ENCODE measurements at places on chromosomes 7 and 10. TPM values are rescaled to one million over a fixed set of nuclear protein-coding genes. Genes with fewer than 3 reads are reported as not detected.
A peak's percentile ranks its signal among the peaks of the same experiment; 100 is the strongest.

- no peak overlapping the region for H3K4me3 ChIP-seq
- peaks cover 3% of the 10 kb centered on the region for H3K36me3 ChIP-seq
- H3K4me1 ChIP-seq: peaks cover 32% of the 10 kb centered on the region
- DNase-seq: no peak
- no peak overlapping the region for H3K27ac ChIP-seq
- H3K27me3 ChIP-seq: no peaks in the 10 kb centered on the region
Observed at GRCh38 chr10:132434405-132435005, 37.5 kb downstream of the PWWP2B start.

The PNLIP gene
- total RNA-seq: 0.20 TPM

The PALD1 gene
- total RNA-seq: 10.0 TPM

The ZNF488 gene
- 8.2 TPM for total RNA-seq

DNA sequence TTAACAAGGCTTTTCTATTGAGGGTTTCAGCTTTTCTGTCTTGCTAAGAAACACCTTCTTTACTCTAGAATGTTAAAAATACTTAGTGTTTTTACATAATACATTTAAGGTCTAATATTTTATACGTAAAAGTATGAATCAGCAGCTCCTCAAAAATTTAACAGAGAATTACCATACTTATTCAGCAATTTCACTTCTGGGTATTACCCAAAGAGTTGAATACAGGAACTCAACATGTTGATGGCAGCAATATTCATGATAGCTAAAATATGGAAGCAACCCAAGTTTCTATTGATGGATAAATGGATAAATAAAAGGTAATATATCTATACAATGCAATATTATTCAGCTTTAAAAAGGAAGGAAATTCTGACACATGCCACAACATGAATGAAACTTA, 9.7 kb upstream of the OR13A1 start:
- no peak overlapping the region for H3K27ac ChIP-seq
- H3K4me3 ChIP-seq: no peak overlapping the region
- H3K36me3 ChIP-seq: no peaks in the 10 kb centered on the region

DNA sequence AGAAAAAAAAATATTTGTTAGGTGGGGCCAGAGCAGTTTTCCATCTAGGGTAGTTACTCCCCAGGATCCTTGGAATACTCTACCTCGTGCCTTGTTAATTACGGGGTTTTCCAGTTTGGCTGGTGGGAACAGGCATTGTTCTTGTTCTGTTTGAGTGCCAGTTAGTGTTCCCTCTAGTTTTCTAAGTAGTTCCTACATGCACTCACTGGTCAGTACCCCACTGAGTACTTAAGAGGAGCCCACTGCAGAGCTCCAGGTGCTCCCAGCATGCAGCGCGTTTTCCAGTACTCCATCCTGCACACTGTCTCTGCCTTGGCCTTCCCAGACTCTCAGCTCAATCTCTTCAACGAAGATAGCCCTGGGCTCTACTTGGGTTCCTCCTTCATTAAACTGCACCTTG, 58.0 kb downstream of the AHCYL2 start:
- no peak for DNase-seq
- H3K4me1 ChIP-seq: no peaks in the 10 kb centered on the region
- no peak overlapping the region for H3K27ac ChIP-seq
- H3K36me3 ChIP-seq: no peaks in the 10 kb centered on the region

DNA sequence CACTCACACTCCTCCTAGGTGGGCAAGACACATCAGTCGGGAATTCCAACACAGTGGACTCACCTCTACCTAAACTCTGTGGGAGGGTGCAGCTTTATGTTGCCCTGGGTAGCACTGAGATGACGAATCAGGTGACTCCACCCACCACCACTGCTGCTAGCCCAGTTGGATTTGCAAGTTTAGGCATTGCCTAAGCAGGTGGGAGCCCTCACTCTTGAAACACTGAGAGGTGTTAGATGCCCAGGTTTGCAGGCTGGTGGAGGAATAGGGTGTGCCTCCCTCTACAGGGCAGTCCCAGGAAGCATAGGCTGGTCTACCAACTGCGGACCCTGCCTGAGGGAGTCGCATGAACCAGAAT, 708.9 kb downstream of the POM121L12 start:
- no peak for DNase-seq
- H3K27me3 ChIP-seq: no peaks in the 10 kb centered on the region
- no peaks in the 10 kb centered on the region for H3K36me3 ChIP-seq
- H3K4me1 ChIP-seq: no peaks in the 10 kb centered on the region

DNA sequence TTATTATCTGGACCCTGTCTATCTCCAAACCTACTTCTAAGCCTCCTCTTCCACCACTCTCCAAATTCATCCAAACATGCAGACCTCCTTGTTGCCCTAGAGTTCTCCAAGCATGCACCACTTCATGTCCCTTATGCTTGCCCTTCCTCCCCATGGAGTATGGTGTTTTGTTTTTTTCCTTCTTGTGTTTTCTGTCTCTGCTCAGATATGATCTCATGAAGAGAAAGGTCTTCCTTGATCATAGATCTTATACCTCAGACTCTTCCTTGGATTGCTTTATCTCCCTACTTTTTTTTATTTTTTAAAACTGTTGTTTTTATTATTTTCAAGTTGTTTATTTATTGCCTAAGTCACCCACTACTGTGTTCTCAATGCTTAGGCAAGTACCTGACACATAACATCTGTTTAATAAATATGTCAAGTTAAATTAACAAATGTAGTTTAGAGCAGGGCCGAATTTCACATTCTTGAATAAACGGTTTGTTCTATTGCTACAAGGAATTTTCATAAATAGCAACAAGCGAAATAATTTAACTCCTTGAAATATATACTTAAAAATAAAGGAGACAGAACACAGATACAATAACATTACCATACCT, 84.5 kb downstream of the HGF start:
- no peaks in the 10 kb centered on the region for H3K27me3 ChIP-seq
- no peak for DNase-seq
- H3K4me3 ChIP-seq: no peak overlapping the region

DNA sequence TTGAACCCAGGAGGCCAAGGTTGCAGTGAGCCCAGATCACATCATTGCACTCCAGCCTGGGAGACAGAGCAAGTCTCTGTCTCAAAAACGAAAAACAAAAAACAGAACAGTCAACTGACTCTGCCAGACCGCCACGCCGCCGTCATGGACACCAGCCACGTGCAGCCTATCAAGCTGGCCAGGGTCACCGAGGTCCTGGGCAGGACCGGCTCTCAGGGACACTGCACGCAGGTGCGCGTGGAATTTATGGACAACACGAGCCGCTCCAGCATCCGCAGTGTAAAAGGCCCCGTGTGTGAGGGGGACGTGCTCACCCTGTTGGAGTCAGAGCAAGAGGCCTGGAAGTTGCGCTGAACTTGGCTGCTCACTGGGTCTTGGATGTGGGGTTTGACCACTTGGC, 470.0 kb downstream of the CALN1 start:
- no peaks in the 10 kb centered on the region for H3K27me3 ChIP-seq
- no peaks in the 10 kb centered on the region for H3K4me1 ChIP-seq
- no peaks in the 10 kb centered on the region for H3K36me3 ChIP-seq
- H3K4me3 ChIP-seq: no peak overlapping the region

- H3K4me3 ChIP-seq: no peak overlapping the region
- no peaks in the 10 kb centered on the region for H3K27me3 ChIP-seq
- DNase-seq: no peak
- H3K36me3 ChIP-seq: no peaks in the 10 kb centered on the region
Observed at GRCh38 chr7:126485791-126486190, 767.0 kb downstream of the GRM8 start.

GRCh38 chr10:44352316-44353127, 32.4 kb downstream of the CXCL12 start:
- no peak overlapping the region for H3K4me3 ChIP-seq
- peaks cover 14% of the 10 kb centered on the region for H3K4me1 ChIP-seq
- H3K27me3 ChIP-seq: no peaks in the 10 kb centered on the region
- no peak for DNase-seq
- H3K27ac ChIP-seq: no peak overlapping the region

- H3K4me1 ChIP-seq: peaks cover 4% of the 10 kb centered on the region
- DNase-seq: no peak
- H3K4me3 ChIP-seq: no peak overlapping the region
- no peak overlapping the region for H3K27ac ChIP-seq
- H3K27me3 ChIP-seq: no peaks in the 10 kb centered on the region
Observed at GRCh38 chr7:47149208-47149839, 432.6 kb downstream of the TNS3 start.

The ATRNL1 gene
- 180 TPM for total RNA-seq

GRCh38 chr7:24701261-24702235, 55.7 kb downstream of the GSDME start:
- H3K27me3 ChIP-seq: no peaks in the 10 kb centered on the region
- no peak for DNase-seq
- H3K36me3 ChIP-seq: peaks cover 16% of the 10 kb centered on the region
- H3K27ac ChIP-seq: peak overlapping the region; percentile 33

DNA sequence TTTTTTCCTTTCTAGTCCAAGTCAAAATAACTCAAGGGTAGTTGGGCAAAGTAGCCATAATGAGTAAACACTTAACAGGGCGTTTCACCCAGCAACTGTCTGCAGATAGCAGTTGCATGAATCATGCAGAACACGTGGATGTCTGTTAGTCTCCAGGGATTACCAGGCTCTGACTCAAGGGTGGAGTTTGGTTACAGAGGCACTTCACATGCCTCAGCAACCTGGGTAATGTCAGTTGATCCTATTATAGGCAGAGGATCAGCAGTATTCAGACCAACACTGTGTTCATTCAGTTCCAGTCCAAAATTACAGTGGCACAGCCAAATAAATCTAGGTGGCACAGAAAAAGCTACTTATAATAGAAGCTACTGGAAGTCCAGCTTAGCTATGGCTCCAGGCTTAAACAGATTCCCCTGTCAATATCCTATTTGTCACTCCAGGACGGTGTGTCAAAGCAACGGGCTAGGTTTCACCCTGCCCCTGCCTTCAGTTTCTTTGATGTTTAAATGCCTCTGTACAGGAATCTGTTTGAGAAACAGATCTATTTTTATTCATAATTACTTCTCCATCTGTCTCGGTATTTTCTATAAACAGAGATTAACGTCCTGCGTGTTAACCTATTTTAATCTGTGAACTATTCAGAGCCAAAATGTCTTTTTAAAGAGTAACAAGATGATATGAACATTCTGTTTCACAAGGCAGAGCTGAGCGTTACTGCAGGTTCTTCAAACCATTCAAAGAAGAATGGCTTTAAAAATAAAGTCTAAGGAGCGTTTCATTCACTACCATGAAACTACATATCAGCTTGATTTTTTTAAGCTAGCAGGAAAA, 162.6 kb upstream of the AKR1E2 start:
- peak; percentile 60 for DNase-seq
- H3K4me3 ChIP-seq: no peak overlapping the region
- no peaks in the 10 kb centered on the region for H3K27me3 ChIP-seq
- H3K4me1 ChIP-seq: no peaks in the 10 kb centered on the region

- H3K36me3 ChIP-seq: no peaks in the 10 kb centered on the region
- H3K27me3 ChIP-seq: no peaks in the 10 kb centered on the region
- no peak for DNase-seq
- no peaks in the 10 kb centered on the region for H3K4me1 ChIP-seq
Observed at GRCh38 chr10:112345743-112346142, 28.2 kb upstream of the ACSL5 start.

GRCh38 chr10:77125231-77125630, 512.4 kb downstream of the KCNMA1 start:
- no peak overlapping the region for H3K4me3 ChIP-seq
- peaks cover 3% of the 10 kb centered on the region for H3K4me1 ChIP-seq
- DNase-seq: no peak

The UPK3BL1 gene
- 21.7 TPM for total RNA-seq

The ACTA2 gene
- 97.2 TPM for total RNA-seq

The CALHM3 gene
- not detected for total RNA-seq

DNA sequence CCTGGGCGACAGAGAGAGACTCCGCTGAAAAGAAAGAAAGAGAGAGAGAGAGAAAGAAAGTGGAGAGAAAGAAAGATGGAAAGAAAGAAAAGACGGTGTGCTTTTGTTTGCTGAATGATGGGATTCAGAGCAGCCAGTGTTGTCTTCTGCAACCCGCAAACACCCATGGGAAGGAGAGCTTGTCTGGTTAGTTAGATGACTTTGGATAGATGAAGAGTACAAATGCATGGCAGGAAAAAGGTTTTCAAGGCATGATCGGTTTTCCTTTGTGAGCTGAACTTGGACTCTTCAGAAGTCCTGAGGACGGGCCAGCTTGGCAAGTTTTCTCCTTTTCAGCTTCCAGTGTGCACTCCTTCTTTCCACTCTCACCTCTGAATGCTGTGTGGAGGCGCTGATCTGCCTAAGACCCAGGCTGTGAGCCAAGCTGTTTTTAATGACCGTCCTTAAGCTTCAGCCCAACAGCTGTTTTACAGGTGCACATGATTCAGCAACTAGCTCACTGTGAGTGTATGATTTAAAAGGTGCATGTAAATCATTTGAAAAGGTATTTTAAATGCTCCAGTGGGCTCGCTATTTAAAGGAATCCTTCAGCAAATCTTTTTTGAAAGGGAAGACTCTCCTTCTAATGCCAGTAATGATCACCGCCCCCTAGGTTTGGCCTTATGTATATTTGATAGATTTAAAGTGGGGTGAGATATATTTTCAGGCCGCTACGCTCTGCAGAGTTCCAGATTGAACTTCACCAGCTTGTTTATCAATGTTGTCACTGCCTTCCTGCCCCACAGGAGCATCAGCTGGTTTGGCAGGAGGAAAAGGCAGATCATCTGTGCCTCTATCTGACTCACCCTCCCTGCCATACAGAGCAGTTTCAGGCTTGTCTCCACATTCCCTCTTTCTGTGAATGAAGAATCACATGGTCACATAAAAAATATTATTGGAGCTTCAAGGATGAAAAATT, 115.0 kb downstream of the PLXDC2 start:
- no peak overlapping the region for H3K4me3 ChIP-seq
- no peaks in the 10 kb centered on the region for H3K36me3 ChIP-seq
- DNase-seq: peak; percentile 70
- H3K27ac ChIP-seq: peak overlapping the region; percentile 3

DNA sequence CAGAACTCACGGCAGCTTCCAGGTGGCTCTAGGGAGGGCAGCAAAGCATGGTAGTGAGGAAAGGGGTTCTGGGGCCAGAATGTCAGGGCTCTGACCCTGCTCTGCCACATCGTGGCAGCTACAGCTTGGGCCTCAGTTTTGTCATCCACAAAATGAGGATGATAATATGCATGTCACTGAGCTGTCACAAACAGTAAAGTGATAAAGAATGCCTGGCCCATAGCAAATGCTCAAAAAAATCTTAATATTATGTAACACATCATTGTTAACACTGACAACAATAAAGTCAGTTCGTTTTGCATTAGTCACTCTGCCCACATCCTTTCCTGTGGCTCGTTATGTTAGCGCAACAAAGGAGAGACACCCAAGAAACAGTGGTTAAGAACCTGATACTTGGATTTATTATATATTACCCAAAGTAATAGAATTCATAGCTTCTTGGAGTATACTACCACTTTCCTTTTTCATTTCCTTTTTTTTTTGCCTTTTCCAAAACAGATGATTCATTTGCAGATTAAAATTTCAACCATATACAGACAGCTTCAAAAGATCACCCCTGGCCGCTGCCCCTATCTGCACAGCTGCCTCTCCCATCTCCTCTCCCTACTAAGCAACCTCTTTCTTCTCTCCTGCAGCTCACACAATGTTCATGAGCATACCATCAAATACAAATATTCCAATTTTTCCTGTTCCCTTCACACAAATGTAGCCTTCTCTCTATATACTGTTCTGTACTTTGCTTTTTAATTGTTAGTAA, 45.5 kb upstream of the DDC start:
- H3K27me3 ChIP-seq: no peaks in the 10 kb centered on the region
- H3K4me3 ChIP-seq: no peak overlapping the region
- H3K36me3 ChIP-seq: peaks cover 17% of the 10 kb centered on the region
- no peak for DNase-seq
- H3K4me1 ChIP-seq: no peaks in the 10 kb centered on the region
- no peak overlapping the region for H3K27ac ChIP-seq
